Effector CD4-positive, alpha-beta T cell (primary cell): ENCODE measurements at places on chromosomes 3 and 15.

- no peak for DNase-seq
Measured at GRCh38 chr3:25465266-25465860, 37.3 kb downstream of the RARB start.

DNA sequence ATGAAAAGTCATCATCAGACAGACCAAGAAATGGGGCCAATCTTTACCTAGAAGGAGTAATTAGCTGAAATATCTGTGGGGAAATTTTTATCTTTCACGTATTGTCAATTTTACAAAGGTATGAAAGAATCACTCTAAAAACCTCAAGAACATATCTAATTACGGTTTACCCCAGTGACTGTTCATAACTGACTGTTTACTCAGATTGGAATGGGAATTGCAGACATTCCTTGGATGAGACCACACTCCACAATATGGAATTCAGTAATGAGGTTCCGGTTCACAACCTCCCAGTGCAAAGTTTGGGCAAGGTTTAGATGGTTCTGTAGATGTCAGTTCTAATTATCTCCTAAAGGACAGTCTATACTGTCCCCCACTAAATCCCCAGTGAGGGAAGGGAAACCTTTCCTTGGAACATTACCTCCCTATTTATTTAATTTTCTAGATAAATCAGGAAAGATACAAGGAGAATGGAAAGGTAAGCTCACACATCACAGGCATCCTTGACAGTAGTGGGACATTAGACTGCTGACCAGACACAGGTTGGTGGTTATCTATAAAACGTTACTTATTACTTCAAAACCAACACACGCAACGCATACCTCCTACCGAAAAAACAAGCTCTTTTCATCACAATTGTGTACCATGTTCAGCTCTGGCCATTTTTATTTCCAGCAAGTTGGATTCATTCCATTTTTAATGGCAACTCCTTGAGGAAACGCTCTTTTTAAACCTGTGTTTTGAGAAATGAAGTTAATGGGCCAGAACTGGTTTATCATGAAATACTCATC lies 129.9 kb downstream of the RORA start:
- no peak for DNase-seq

GRCh38 chr3:22981166-22981565 lies 222.0 kb upstream of the UBE2E2 start:
- no peak for DNase-seq

DNA sequence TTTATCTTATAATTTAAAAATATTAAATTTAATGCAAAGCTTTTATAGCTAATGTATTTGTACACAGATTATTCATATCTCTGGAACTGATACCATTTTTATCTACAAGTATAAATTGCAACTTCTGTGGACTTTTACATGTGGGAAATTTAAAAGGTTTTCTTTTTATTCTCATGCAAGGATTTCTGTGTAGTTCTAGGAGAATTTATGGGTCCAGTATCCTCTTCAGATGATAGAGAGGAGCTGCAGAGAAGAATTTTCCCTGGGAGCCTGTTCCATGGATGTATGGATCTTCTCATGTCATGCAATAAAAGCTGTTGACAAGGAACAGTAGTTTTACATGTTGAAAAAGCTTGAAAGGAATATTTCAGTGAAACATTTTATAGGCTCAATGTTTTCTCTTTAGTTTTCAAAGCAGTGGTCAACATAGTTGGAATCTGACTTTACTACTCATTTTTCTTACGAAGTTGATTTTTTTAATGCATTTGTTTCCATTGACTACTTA lies 119.7 kb downstream of the MCTP2 start:
- no peak for DNase-seq

DNA sequence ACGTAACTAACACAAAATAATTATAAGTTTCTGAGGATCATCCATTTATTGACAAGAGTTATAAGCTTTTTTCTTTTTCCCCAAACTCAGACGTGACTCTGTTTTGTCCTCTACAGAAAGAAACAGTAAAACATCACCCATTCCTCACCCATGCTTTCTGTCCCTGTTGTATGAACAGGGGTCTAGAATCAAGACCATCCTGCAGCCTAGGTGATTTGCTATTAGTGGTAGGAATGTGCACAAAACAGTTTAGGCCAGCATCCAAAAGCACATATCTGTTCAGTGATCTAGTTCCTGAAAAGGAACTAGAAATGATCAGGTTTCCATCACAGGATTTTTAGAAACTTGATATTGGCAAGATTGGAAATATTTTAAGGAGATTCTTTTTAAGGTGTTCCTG lies 527.6 kb downstream of the SOX2 start:
- DNase-seq: no peak

DNA sequence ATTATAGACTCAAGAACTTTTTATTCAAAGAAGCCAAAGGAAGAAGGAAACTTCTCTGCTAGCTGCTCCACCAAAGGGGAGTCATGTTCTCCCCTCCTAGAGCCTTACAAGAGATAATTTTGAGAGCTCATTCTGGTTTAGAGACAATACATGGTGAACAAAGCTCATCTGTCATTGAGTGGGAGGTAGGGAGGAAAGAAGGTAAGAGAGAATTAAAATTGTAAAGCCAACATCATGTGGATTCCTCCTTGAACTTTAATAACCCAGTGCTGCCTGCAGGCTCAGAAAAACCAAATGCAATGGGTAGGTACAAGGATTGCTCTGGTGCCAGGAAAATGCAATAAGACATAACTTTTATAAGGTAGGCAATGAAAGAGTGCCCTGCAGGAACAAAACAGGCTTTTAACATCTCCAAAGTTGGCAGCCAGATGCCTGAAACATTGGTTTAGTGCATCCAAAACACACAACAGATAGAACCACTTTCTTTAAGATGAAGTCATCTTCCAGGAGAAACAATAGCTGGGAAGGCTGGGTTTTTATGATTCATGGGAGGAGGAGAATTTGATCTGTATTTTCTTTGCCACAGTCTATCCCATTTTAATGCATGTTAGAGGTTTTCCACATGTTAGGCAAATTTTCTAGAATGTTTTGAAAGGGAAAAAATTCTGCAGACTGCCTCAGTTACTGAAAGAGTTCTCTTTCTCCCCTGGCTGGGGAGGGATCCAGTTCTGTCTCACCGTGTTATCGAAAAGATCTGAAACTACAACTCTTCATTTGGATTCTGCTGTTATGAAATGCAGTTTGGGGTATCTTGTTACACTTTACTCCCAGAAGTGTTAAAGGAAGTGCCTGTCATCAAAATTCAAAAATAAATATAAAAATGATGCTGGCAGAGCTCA lies 11.3 kb upstream of the ARHGEF3 start:
- DNase-seq: no peak

DNA sequence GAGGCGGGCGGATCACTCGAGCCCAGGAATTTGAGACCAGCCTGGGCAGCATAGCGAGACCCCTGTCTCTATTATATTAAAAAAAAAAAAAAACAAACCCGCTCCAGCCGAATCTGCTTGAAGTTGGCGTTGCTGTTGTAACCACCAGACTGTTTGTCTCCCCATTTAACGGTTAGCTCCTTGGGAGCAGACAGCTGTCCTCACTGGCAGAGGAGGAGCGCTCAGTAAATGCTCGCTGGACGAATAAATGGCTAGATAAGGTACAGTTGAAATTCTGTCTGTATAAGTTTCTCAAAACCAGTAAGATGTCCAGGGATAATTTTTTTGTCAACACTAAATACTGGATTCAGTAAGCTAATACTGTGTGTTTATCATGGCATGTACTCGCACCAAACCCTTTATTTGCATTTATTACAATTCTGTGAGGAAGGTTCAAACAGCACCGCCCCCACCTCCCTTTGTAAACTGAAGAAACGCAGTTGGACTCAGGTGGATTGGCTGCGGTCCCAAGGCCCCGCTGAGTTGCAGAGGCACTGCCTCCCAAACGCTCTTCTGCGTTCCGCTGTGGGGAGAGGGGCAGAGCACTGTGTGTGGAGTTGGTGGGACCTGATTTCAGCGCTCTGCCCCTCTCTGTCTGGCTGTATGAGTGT lies 1.1 kb downstream of the RCCD1 start:
- DNase-seq: no peak

- no peak for DNase-seq
Measured at GRCh38 chr3:39541917-39542329, 74.4 kb downstream of the MOBP start.

GRCh38 chr3:142027735-142028134 lies 121.6 kb downstream of the TFDP2 start:
- no peak for DNase-seq
